ENCODE measurements at places on chromosomes 13 and 19.

DNA sequence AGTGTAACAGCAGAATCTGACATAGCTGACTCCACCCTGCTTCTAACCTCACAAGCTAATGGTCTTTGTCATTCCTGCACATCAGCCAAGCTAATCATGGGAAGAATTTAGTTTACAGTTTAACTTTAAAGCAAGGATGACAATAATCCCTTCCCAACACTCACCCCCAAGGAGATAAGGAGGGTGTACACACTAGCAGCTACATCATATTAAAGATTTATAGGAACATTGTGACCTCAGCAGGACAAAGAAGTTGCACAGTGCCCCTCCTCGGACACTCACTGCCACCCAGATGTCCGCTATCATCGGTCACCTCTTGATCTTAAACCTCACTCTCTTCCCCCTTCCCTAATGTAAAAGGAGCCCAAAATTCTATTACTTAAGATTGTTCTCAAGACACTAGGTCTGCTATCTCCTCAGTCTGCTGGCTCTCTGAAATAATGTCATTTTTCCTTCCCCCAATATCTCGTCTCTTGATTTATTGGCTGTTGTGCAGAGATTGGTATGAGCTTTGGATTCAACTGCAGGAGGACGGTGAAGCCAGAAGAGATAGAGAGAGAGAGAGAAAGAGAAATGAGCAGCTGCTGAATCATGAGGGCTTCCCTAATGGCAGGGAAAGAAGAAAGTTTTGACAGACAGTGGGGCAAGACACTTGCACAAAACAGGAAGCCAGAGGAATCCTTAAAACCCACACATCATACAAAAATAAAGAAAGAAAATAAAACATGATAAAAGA, 17.5 kb upstream of the FFAR2 start:
- no peak for DNase-seq

- DNase-seq, result peak; percentile 38
Observed at GRCh38 chr19:43765109-43765876, 10.5 kb upstream of the SMG9 start.

DNA sequence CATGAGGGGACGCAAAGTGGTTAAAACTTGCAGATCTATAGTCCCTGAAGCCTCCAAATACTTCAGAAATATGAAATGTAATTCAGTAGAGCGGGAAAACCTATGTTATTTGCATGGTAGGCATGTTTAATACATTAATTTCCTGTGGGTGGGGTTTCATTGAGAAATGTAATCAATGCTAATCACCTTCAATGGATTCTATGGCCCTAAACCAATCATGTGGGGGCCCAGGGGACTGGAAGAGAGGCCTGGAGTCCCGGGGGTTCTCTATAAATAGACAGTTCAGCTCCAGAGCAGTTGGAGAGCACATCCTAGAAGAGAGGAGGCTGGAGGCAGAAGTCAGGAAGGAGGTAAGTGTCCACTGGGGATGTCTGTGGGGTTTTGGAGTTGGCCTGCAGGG, at the start of gene ZSCAN5C:
Gene ZSCAN5C (plus strand): TSS at position 301 of the 400 bp plus-strand sequence. CDS start 3,641 bp downstream, outside the sequence.
- no peak for DNase-seq

DNA sequence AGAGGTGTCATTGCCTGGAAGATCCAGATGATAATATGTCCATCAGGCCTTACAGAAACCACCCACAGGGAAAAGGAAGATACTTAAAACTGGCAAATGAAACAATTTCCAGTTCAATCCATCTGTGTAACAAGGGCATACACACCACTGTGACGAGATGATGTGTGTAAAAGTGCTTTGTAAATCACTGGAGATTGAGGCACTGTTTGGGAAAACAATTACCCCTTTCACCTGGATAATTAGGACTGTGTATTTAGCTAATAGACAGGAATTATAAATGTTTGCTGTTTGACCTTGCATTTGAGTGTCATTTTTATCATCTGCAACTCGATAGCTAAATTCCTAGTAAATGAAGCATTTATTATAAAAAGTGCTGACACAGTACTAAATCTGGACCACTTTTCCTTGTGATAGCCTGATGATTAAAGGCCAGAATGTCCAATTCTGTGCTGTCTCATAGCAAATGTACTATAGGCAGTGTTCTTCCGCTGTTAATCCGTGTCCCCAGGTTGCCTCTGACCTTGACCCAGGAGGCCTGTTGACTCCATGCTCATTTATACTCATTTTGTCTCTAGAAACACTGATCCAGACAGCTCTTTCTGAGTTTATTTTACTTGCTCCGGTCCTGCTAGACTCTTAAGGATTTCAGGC, 105.8 kb downstream of the LACC1 start:
- no peak for DNase-seq

GRCh38 chr19:15128162-15128770, 21.1 kb downstream of the SYDE1 start:
- no peak for DNase-seq

DNA sequence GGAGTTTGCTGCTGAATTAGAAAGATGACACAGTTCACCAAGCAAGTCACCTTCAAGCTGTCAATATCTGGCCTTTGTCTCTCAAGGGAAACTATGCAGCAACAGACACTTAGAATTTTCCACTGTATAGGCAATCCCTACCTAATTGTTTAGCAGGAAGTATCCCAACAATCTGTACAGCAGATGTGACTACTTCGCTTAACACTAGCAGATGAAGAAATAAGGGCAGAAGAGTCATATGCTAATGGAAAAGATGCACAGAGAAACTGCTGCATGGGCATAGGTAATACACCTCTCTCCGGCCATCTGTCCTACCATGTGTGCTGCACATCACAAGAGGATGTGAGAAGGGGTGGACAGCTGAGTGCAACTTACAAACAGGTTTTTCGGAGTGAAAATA, 851.2 kb downstream of the PCDH9 start:
- DNase-seq, result no peak

DNA sequence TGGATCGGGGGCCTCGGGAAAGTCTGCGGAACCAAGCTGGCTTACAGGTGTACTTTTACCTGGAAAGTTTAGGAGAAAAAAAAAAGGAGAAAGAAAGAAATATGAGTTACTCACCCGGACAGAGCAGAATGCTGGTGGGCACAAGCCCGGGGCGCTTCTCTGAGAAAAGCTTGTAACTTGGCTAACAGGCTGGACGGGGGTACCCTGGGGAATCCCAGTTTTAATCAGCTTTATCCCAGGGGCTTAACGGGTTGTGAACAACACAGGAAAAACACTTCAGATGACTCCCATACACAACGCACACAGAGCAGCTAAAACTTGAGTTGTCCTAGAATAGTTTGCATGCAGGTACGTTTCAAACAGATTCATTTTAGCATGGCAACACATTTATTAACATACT, 37.3 kb downstream of the KLF2 start:
- DNase-seq, result no peak

DNA sequence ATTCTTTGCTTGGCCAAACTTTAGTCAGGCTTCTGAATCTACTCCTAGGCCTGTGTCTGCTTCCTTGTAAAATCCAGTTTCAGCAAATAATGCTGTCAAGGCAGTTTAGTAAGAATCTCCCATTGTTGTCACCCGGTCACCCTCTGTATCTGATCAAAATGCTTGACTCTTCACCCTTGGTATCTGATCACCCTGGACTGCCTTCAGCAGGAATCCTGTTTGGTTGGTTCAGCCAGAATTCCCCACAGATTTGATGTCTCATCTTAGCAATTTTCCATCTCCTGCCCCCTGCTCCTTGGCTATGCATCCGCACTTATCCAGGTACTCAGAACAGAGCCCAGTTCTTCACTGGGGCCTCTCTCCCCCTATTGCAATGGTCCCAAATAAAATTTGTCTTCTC, 172.4 kb upstream of the UBL3 start:
- DNase-seq, result no peak

GRCh38 chr13:22428188-22428828, 752.5 kb upstream of the SGCG start:
- no peak for DNase-seq

DNA sequence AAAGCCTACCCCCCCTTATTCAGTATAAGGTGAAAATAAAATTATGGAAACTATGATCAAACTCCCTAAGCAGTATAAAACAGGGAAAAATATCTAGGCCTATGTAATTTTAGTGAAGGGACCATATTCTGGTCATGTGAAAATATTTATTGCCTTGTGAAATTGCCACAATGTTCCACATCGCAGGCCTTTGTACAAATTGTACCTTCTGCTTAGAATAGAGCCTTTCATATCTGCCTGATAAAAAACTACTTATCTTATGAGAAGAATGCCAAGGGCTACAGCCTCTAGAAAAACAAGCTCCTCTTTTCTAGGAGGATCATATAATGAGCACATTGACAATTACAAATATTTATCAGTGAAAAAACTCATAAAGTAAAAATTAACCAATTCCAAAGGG, 1280.0 kb downstream of the EFNB2 start:
- DNase-seq, result no peak

- DNase-seq, result no peak
Observed at GRCh38 chr19:8004723-8005513, 523 bp downstream of the ELAVL1 start.

GRCh38 chr19:8163759-8164158, 14.4 kb upstream of the FBN3 start:
- DNase-seq, result no peak

GRCh38 chr19:39179754-39180153, 17.0 kb upstream of the NCCRP1 start:
- DNase-seq, result no peak

DNA sequence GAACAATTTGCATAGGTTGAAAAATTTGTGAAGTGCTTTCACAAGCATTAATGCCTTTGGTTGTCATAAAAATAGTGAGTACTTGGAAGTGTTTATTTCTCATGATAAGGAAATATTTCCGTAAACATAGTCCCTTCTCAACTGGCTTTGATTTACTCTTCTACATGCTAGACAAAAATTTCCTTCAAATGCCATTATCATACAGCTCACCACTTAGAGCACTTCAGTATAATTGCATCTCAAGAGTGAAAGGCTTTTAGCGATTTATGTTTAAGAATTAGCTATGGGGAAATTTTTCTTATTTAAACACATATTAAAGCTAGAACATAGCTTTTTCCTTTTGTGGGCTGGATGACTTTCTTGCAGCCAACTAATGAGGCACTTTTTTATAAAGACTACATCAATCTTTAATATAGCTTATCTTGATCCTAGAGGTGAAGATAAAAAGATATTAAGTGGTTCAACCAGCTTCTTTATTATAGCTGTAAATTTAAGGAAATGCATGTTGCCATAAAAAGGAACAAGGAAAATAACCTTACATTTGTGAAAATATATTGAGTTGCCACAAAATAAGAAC, 656.8 kb downstream of the SLITRK6 start:
- no peak for DNase-seq

GRCh38 chr13:40994581-40995230, 24.4 kb downstream of the ELF1 start:
- DNase-seq, result no peak

DNA sequence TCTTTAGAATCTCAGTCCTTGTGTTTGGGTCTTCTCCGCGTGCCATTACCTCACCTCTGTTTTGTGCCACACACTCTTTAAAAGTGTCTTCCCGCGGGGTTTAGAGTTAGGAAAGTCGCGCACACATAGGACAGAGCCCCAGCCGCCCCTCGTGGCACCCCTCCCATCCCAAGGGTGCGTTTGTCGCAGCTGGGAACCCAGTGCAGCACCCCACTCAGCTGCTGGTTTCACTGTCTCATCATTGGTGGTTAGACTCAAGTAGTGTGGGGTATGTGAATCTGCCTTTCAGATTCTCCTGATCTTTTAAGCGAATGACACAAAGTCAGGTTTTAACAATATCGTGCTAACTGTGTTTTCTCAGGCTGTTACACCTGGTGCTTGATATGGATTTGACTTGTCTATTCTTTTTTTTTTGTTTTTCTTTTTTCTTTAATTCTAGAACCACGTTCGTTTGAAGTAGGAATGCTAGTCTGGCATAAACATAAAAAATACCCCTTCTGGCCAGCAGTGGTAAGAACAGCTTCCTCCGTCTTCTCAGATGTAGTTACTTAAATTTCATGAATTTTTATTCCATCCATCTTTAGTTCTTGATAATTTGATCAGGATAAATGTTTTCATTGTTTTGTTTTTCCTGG, 19.5 kb upstream of the NDUFS7 start:
- no peak for DNase-seq

DNA sequence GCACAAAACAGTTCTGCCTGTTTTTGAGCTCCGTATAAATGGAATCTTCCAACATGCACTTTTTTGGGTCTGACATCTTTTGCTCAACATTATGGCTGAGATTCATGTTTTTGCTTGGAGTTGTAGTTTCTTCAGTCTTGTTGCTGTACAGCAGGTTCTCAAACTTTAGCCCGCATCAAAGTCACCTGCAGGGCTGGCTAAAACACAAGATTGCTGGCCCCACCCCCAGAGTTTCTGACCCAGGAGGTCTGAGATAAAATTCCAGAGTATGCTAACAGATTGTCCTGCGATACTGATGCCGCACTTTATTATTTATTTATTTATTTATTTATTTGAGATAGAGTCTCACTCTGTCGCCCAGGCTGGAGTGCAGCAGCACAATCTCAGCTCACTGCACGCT, 79.8 kb upstream of the WASF3 start:
- DNase-seq, result no peak

- DNase-seq, result no peak
Observed at GRCh38 chr13:111117961-111118360, 2.9 kb downstream of the ARHGEF7 start.

- DNase-seq, result no peak
Observed at GRCh38 chr13:40024967-40025714, 369.7 kb downstream of the COG6 start.

- no peak for DNase-seq
Observed at GRCh38 chr19:18416778-18417249, 2.4 kb upstream of the SSBP4 start.

- DNase-seq, result peak; percentile 93
Observed at GRCh38 chr19:35140962-35141836, 1.9 kb upstream of the FXYD7 start.

GRCh38 chr13:103431856-103432255, 365.6 kb upstream of the SLC10A2 start:
- no peak for DNase-seq

GRCh38 chr13:59673286-59673685, 490.4 kb downstream of the DIAPH3 start:
- DNase-seq, result no peak

GRCh38 chr13:33109271-33109697, 93.1 kb downstream of the KL start:
- DNase-seq, result no peak

DNA sequence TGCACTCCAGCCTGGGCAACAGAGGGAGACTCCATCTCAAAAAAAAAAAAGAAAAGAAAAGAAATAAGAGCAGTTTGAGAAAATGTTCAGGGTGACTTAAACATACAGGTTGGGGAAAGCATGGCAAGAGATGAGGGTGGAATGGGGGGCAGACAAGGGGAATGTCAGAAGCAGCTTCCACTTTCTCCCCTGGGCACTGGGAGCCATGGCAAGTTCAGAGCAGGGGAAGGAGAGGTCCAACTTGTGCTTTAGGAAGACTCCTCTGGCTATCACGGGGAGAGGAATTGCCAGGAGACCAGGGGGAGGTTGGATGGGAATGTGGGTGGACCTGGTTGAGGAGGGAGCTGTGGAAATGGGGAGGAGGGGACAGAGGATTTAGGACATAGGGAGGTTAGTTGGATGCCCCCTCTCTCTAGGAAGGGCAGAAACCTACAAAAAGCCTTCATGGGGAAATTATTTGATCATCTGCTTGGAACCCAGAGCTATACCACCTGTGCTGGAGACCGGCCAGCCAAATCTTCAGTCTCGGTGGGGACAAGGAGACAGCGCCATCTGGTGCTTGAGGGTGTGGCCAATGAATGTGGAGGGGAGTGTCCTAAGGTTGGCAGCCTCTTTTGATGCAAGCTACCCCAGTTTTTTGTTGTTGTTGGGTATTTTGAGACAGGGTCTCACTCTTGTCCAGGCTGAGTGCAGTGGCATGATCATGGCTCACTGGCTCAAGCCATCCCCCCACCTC, 7.3 kb upstream of the STRN4 start:
- peak; percentile 28 for DNase-seq

- DNase-seq, result no peak
Observed at GRCh38 chr13:35988648-35989081, 142.5 kb downstream of the DCLK1 start.

GRCh38 chr13:81012031-81012430, 671.1 kb upstream of the SPRY2 start:
- no peak for DNase-seq

Data from activated CD4-positive, CD25-positive, alpha-beta regulatory T cell (primary cell).